ENCODE measurements at places on chromosomes 1 and 21.

DNA sequence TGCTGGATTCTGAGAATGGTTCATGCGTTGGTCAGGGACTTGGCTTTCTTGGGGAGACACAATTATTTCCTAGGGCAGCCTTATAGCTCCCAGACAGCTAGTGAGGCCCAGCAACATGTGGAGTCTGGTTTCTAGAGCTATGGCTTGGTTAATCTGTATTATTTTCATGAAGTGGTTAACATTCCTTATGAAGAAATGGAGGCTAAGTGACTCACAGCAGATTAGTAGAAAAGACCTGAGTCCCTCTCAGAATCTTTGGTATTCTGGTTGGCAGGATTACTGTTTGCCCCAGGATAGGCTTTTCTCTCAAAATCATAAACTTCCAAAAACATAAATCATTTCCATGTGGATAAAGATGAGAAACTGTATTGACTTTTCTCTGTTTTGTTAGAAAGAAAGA, 42.3 kb downstream of the DUSP10 start:
- no peak for DNase-seq

DNA sequence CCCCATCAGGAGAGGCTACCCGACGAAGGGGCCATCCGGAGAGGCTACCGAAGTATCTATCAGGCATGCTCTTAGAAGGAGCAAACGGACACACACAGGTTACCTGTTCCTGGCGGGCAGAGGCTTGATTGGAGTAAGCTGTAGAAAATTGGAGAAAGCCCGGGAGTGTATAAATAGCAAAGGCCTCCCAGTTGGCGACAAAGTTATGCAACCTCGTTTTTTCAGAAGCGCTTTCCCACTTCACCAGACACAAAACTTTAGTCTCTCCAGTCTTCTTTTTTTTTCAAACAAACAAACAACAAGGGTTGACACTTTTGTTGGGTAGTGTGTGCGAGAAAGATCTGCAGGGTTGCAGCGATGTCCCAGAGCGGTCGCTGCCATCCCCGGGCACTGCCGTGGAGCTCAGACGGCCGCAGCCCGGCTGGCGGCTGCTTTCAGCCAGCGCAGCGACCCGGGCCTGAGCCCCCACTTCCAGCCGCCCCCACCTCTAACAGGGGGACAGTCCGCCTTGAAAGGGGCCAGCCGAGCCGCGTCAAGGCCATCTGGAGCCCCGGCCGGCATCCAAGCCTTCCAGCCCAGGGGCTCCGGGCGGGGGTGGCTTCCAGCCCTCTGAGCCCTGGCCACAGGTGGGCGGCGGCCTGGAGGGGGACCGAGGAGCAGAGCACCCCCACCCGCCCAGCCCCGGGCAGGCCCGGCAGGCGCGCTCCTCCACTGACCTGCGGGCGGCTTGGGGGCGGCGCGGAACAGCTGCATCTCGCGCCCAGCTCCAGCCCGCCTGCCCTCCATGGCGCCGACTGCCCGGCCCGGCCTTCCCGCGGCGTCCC, 616 bp downstream of the MCOLN3 start:
- DNase-seq = no peak

- DNase-seq = no peak
Measured at GRCh38 chr1:101367630-101368029, 130.8 kb downstream of the S1PR1 start.

- DNase-seq = no peak
Measured at GRCh38 chr1:8155528-8156186, 129.5 kb upstream of the ERRFI1 start.

GRCh38 chr1:222547260-222547614, 667 bp downstream of the HHIPL2 start:
- no peak for DNase-seq

GRCh38 chr1:221458447-221459156, 283.3 kb downstream of the DUSP10 start:
- no peak for DNase-seq

DNA sequence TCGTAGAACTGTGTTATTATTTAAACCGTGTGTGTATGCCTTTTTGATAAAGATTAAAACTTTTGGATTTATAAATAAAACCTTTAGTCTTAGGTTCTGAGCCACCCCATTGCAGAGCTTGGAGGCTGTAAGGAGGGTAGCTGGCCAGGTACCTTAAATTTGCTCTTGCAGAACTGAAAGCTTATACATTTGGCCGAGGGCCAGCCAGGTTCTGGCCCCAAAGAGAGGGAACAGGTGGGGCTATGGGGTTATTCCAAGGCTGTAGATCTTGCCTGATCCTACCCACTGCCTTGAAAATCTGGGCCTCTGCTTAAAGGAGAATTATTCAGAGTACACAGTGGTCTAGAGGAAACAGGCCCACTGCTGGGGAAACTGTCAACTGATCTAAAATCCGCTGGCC, 59.6 kb downstream of the CAMK2N1 start:
- DNase-seq = no peak

GRCh38 chr1:239647045-239647444, 260.7 kb downstream of the CHRM3 start:
- no peak for DNase-seq

- no peak for DNase-seq
Measured at GRCh38 chr1:171257607-171258076, 9.3 kb downstream of the FMO1 start.

- no peak for DNase-seq
Measured at GRCh38 chr1:237384213-237384612, 342.2 kb downstream of the RYR2 start.

DNA sequence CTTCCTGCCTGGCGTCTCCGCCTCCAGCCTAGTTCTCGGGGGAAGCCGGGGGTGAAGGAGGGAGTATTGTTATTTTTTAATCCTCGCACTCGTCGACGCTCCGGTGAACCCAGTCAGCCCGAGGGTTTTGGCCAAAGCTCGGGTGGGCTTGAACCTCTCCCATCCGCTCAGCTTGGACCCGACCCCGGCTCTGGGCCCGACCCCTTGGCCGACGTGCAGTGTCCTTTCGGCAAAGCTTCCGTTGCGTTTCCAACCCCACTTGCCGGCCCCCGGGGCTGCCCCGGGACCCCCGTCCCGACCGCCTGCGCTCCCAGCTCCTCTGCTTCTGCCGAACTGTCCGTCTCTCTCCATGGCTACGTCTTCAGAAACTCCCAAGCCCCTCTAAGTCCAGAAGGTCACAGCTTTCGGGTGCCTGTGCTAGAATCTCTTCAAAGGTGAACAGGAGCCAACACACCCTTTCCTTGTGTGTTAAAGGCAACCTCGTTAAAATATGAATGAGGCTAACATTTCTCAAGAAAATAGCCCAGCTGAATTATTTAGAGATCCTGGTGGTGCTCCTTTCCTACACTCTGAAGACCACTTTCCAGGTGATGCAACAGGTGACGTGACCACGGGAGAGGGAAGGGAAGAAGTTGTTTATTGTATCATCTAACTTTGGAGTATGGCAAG, 647 bp downstream of the DESI2 start:
- DNase-seq = peak; percentile 9

DNA sequence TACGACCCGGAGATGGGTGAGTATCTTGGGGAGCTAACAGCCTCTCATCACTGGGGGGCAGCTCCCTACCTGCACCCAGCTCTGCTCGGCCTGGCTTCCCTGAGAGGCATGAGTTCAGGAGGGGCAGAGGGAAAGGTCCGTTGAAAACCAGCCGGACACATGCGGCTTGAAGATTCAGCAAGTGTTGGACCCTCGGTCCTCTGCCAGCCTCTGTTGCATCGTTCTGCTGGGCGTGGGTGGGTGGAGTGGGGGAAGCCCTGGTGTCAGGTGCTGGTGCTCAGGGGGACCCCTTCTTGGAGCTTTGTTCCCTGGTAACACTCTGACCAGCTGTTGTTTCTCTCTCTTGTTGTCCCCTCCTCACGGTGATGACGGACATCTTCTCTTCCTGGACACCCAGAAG, 20.9 kb downstream of the PSEN2 start:
- DNase-seq = no peak

- no peak for DNase-seq
Measured at GRCh38 chr1:233744779-233745513, 131.0 kb downstream of the KCNK1 start.

DNA sequence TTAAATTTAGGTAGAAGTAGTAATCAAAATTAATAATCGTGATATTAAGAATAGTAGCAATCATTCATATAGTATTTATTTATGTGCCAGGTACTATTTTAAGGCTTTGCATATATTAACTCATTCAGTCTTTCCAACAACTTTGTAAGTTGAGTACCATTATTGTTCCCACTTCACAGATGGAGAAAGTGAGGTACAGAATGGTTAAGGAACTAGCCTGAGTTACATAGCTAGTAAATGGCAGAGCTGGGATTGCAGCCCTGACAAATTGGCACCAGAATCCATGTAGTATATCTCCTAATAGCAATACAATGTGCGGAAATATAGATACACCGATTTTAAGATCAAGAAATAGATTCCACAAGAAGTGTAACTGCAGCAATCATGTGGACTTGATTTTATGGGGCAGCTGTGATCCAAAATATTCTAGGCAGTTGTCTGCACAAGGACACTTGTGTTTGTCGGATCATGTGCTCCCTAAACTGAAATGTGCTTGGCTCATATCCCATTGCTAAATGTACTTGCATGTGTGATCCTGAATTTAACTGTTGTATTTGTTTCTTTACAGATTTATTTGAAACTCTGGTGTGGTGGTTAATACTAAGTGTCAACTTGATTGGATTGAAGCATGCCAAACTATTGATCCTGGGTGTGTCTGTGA, 5.8 kb upstream of the GTF2B start:
- DNase-seq = no peak

DNA sequence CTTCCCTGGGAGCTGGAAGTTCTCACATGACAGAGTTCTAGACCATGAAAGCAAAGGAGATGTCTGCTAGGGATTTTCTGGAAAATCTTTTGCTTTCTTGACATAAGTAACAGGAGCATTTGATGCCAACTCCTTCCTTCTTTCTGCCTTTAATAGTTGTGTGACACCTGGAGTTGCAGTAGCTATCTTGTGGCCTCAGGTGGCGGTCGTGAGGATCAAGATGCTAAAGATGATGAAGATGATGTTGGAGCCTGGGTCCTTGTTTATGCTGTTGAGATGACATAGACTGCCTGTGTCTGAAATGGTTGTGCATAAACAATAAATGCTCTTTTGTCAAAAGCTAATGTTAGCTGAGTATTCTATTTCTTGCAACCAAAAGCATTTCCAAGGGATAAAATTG, 32.7 kb upstream of the KIRREL1 start:
- DNase-seq = no peak

DNA sequence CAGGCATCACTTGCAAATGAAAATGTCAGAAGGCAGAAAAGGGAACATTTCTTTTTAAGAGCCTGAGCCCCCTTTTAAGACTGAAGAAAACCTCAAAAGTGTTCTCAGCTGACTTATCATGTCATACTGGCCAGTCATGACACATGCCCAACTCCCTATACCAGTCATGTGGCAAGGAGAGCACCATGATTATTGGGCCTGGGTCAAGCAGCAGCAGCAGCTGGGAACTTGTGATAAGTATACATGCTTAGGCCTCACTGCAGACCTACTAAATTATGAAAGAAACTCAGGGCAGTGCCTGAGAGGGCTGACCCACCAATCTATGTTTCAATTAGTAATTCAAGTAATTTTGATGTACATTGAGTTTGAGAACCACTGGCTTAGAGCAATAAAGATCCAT, 8.6 kb downstream of the RO60 start:
- no peak for DNase-seq

DNA sequence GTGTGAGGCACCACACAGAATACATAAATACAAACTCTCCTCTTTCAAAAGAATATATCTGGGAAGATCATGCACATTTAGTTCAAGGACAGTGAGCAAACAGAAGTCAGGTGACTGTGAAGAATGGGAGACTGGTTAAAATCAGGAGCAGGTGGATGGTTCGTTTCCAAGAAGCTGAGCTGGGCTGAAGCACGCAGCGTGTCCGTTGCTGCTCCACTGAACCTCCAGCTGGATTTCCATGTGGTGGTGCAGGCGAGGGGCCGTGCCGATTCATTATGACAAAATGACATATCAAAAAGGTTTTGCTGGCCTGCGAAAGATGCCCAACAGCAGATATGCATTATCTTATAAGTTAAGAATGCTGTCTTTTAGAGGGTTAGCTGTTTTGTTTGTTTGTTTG, 66.0 kb downstream of the OLIG1 start:
- no peak for DNase-seq

- DNase-seq = no peak
Measured at GRCh38 chr1:173342736-173343135, 134.4 kb upstream of the PRDX6 start.

DNA sequence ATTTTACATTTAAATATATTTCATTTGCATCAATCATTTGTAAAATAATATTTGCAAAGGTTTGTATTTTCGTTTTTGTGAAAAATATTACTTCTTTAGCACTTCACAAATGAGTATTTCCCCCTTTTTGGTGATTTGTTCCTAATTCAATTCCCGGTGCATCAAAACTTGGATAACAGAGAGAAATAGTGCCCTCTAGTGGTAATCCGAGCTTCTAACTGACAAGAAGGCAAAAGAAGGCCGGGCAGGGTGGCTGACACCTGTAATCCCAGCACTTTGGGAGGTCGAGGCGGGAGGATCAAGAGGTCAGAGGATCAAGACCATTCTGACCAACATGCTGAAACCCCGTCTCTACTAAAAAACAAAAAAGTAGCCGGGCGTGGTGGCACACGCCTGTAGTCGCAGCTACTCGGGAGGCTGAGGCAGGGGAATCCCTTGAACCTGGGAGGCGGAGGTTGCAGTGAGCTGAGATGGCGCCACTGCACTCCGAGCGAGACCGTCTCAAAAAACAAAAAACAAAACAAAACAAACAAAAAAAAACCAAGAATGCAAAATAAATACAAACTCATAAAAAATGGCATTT, 137.7 kb downstream of the COL11A1 start:
- peak; percentile 82 for DNase-seq

DNA sequence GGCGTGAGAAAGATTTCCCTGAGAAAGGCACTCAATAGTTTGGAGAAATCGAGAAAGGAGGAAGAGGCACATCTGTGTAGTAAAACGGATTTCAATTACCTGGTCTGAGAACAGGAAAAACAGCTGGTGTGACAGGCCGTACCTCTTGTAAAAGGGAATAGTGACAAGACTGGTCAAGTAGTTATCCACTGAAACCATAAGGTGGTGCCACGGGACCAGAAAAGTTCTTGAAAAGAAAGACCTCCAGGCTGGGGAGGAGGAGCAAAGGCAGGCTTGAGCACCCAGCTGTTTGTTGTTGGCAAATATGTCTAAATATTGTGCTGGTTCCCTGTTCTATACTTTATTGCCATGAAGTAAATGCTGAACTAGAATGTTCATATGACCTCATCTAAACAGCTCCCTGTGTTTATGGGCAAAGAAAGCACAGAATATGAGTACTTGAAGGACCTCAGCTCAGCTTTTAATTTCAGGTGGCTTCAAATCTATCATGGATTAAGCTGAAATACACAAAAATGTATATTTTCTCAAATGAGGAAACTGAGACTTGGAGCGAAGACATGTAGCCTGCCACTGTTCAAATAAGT, 4.0 kb downstream of the HAO2 start:
- peak; percentile 59 for DNase-seq

Data from A673 (cell line).